CD8-positive, alpha-beta memory T cell (primary cell): ENCODE measurements at places on chromosomes 5 and 9. TPM values are rescaled to one million over a fixed set of nuclear protein-coding genes. Genes with fewer than 3 reads are reported as not detected.

- H3K36me3 ChIP-seq, result no peaks in the 10 kb centered on the region
- H3K27me3 ChIP-seq, result no peaks in the 10 kb centered on the region
- no peak for DNase-seq
- no peaks in the 10 kb centered on the region for H3K4me1 ChIP-seq
- no peak overlapping the region for H3K27ac ChIP-seq
These were observed 128.7 kb downstream of the CEP120 start for GRCh38 chr5:123294544-123294943.

DNA sequence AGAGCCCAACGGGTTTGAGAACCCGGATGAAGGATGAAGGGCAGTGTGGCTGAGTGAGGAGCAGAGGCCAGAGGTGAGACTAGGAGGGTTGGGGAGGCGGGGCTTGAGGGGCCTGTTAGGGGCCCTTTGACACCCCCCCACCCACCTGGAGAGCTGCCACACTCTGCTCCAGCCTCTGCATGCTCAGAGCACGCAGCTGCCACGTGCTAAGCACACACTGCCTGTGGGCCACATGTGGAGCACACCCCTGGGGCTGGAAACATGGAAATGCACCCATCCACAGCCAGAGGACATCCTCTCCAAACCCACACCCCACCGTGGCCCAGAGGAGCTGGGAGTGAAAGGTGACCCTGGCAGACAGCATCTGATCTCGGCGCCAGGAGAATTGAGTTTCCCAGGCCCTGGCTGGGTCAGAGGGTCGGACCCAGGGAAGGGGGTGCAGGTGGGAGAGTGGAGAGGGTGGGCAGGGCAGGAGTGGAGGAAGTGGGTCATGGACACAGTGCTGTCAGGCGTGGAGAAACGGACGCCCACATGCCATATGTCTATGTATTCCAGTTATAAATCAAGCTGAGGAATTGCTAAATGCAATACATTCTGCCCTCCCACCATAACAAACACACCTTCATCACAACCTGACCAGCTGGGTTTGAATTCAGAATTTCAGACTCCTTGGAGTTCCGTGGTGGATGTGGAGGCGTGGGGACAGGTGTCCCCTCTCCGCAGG is 5.9 kb downstream of the DNM1 start:
- no peak for DNase-seq
- no peak overlapping the region for H3K27ac ChIP-seq
- H3K27me3 ChIP-seq, result peaks cover 8% of the 10 kb centered on the region
- H3K36me3 ChIP-seq, result no peaks in the 10 kb centered on the region
- no peak overlapping the region for H3K4me3 ChIP-seq
- H3K4me1 ChIP-seq, result peaks cover 5% of the 10 kb centered on the region

GRCh38 chr9:1922026-1922425 is 93.1 kb upstream of the SMARCA2 start:
- no peaks in the 10 kb centered on the region for H3K36me3 ChIP-seq
- DNase-seq, result no peak
- H3K4me1 ChIP-seq, result no peaks in the 10 kb centered on the region
- H3K27ac ChIP-seq, result no peak overlapping the region

GRCh38 chr9:76433836-76434235 is 25.1 kb upstream of the GCNT1 start:
- H3K4me1 ChIP-seq, result no peaks in the 10 kb centered on the region
- DNase-seq, result no peak
- no peaks in the 10 kb centered on the region for H3K27me3 ChIP-seq
- H3K4me3 ChIP-seq, result no peak overlapping the region

- no peaks in the 10 kb centered on the region for H3K36me3 ChIP-seq
- no peak overlapping the region for H3K27ac ChIP-seq
- H3K4me1 ChIP-seq, result no peaks in the 10 kb centered on the region
- H3K27me3 ChIP-seq, result no peaks in the 10 kb centered on the region
These were observed 14.7 kb downstream of the C1QTNF3 start for GRCh38 chr5:34028349-34028748.

- no peak for DNase-seq
- H3K27me3 ChIP-seq, result no peaks in the 10 kb centered on the region
- H3K27ac ChIP-seq, result no peak overlapping the region
- H3K4me1 ChIP-seq, result no peaks in the 10 kb centered on the region
- H3K4me3 ChIP-seq, result no peak overlapping the region
- H3K36me3 ChIP-seq, result no peaks in the 10 kb centered on the region
These were observed 130.9 kb upstream of the TMEM161B start for GRCh38 chr5:88399561-88399960.

GRCh38 chr9:27227192-27227591 is 69.8 kb downstream of the EQTN start:
- no peak overlapping the region for H3K4me3 ChIP-seq
- no peaks in the 10 kb centered on the region for H3K4me1 ChIP-seq
- no peak for DNase-seq
- no peaks in the 10 kb centered on the region for H3K36me3 ChIP-seq
- no peaks in the 10 kb centered on the region for H3K27me3 ChIP-seq

The IFNA21 gene
- total RNA-seq, result not detected

The MACIR gene
- 9.9 TPM for total RNA-seq

The ZFP62 gene
- total RNA-seq, result 27.6 TPM

DNA sequence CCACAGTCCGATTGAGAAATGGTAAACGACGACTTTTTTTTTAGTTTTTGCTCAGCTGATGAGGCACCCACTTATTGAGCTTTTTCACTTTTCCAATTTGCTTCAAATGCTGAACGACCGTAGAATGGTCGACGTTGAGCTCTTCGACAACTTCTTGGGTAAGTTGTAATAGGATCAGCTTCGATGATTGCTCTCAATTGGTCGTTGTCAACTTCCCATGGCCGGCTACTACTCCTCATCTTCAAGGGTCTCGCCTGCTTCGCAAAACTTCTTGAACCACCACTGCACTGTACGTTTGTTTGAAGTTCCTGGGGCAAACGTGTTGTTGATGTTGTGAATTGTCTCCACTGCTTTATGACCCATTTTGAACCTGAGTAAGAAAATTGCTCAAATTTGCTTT is 35.7 kb downstream of the NSD1 start:
- H3K27me3 ChIP-seq, result no peaks in the 10 kb centered on the region
- H3K4me1 ChIP-seq, result peaks cover 8% of the 10 kb centered on the region
- no peak overlapping the region for H3K27ac ChIP-seq
- H3K36me3 ChIP-seq, result no peaks in the 10 kb centered on the region

DNA sequence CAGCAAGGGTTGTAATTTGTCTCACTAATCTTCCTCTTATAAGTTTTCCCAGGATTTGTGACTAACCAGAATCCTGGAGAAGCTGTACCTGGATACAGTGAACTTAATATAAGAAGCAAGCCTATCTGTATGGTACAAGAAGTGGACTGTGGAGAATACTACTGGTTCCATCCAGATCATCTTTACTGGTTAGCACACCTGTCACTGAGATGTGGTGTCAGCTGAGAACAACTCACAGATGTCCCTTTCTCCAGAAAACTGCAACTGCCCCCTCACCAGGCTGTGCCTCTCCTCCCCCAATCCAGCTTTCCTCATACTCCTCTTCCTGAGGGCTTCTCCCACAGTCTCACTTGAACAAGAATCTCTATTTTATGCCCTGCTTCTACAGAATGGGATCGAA is 4.9 kb downstream of the FBXO10 start:
- H3K36me3 ChIP-seq, result no peaks in the 10 kb centered on the region
- no peak overlapping the region for H3K4me3 ChIP-seq
- H3K27me3 ChIP-seq, result no peaks in the 10 kb centered on the region
- H3K27ac ChIP-seq, result no peak overlapping the region

- no peak overlapping the region for H3K4me3 ChIP-seq
- H3K27me3 ChIP-seq, result no peaks in the 10 kb centered on the region
- no peak overlapping the region for H3K27ac ChIP-seq
- no peaks in the 10 kb centered on the region for H3K36me3 ChIP-seq
These were observed 23.4 kb upstream of the GFPT2 start for GRCh38 chr5:180376511-180376910.

DNA sequence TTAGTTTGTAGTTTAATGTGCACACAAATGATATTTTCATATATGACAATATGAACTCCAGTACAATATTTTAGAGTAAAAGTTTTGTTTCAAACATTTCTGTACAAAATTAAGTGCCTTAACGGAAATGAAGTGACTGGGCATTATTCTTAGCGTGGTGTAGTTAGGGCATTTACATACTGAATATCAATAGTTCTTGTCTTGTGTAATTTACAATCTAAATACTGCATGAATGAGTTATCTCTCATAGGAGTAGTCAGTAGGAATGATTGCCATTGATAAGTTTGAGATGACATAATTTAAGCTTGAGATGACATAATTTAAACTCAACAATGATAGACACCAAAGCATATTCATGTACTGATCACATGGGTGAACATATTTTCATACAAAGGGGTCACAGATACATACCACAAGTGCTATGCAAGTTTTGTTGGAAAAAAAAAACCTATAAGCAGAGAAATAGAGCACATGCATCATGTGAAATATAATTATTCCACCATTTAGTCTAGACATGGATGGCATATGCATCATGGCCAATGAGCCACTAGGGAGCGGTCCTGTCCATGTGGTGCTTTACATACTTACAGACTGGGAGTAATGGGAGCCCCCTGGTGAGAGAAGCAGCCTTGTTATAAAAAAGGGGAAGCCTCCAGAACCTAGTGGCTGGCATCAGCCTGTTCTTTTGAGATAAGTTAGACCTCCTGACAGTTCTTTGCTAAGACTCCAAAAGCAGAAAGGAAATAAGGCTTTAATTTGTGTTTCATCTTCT is 1523.9 kb downstream of the MAT2B start:
- DNase-seq, result no peak
- no peaks in the 10 kb centered on the region for H3K27me3 ChIP-seq
- no peak overlapping the region for H3K4me3 ChIP-seq
- H3K36me3 ChIP-seq, result no peaks in the 10 kb centered on the region
- H3K4me1 ChIP-seq, result no peaks in the 10 kb centered on the region

The CDC14B gene
- total RNA-seq, result 6.3 TPM

GRCh38 chr9:35689542-35690293 is at the start of gene TPM2:
TPM2 (minus strand) TSS chr9:35689925; CDS start chr9:35689817, 108 bp downstream.
- no peak for DNase-seq
- H3K27me3 ChIP-seq, result no peaks in the 10 kb centered on the region
- H3K27ac ChIP-seq, result peak within 1 kb of the TSS; percentile 51
- no peaks in the 10 kb centered on the region for H3K36me3 ChIP-seq

DNA sequence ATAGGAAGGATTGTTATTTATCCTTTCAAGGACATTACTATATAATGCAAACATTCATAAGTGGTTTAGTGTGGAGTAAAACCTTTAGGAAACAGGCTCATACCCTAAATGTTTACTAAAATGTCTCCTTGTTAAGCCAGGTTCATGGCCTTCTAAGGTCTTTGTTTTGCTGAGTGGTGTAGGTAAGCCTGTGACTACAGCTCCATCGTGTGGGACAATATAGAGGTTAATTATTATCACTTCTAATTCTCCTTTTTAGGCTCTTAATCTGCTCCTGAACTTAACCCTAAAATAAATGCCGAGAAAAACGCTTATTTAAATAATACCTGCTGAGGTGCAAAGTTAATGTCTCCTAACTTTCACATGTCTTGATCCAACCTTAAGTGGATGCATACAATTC is 43.8 kb downstream of the SPINK5 start:
- H3K36me3 ChIP-seq, result no peaks in the 10 kb centered on the region

- no peaks in the 10 kb centered on the region for H3K27me3 ChIP-seq
- H3K27ac ChIP-seq, result no peak overlapping the region
- H3K36me3 ChIP-seq, result no peaks in the 10 kb centered on the region
- no peaks in the 10 kb centered on the region for H3K4me1 ChIP-seq
- DNase-seq, result no peak
- H3K4me3 ChIP-seq, result no peak overlapping the region
These were observed 148.3 kb downstream of the DCP2 start for GRCh38 chr5:113124914-113125313.

- H3K36me3 ChIP-seq, result no peaks in the 10 kb centered on the region
- no peak overlapping the region for H3K27ac ChIP-seq
- no peaks in the 10 kb centered on the region for H3K27me3 ChIP-seq
- H3K4me1 ChIP-seq, result peaks cover 4% of the 10 kb centered on the region
- no peak for DNase-seq
These were observed 194.9 kb downstream of the MLLT3 start for GRCh38 chr9:20427359-20427758.

GRCh38 chr9:138021251-138022056 is 143.9 kb downstream of the CACNA1B start:
- no peaks in the 10 kb centered on the region for H3K36me3 ChIP-seq
- H3K27me3 ChIP-seq, result no peaks in the 10 kb centered on the region
- H3K4me3 ChIP-seq, result no peak overlapping the region

The GLDC gene
- total RNA-seq, result 3.8 TPM

GRCh38 chr5:132489871-132490483 is 596 bp downstream of the IRF1 start:
- peak overlapping the region; percentile 96 for H3K27ac ChIP-seq
- H3K4me1 ChIP-seq, result peaks cover 80% of the 10 kb centered on the region
- no peaks in the 10 kb centered on the region for H3K27me3 ChIP-seq
- peak overlapping the region; percentile 88 for H3K4me3 ChIP-seq

The TAF11L10 gene
- total RNA-seq, result not detected

The PCDHB10 gene
- not detected for total RNA-seq

The SV2C gene
- total RNA-seq, result not detected

DNA sequence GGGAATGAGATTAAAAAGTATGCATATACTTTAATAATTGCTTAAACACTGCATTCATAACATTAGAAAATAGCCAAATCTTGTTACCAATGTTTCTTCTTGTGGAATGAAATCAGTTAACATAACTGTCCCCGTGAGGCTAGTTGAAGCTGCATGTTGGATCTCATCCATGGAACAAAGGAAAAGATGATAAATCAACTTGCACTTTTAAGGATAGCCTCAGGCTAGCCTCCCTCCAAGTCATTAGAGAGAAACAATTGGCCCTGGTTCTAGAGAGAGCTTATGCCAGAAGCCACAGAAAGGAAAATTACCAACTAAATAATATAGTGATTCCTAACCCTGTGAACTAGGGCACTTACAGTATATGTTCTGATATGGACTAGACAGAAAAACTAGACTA is 66.9 kb downstream of the GRIN3A start:
- no peak for DNase-seq
- H3K4me1 ChIP-seq, result no peaks in the 10 kb centered on the region
- H3K4me3 ChIP-seq, result no peak overlapping the region
- no peaks in the 10 kb centered on the region for H3K36me3 ChIP-seq

The TRIM36 gene
- 0.15 TPM for total RNA-seq

DNA sequence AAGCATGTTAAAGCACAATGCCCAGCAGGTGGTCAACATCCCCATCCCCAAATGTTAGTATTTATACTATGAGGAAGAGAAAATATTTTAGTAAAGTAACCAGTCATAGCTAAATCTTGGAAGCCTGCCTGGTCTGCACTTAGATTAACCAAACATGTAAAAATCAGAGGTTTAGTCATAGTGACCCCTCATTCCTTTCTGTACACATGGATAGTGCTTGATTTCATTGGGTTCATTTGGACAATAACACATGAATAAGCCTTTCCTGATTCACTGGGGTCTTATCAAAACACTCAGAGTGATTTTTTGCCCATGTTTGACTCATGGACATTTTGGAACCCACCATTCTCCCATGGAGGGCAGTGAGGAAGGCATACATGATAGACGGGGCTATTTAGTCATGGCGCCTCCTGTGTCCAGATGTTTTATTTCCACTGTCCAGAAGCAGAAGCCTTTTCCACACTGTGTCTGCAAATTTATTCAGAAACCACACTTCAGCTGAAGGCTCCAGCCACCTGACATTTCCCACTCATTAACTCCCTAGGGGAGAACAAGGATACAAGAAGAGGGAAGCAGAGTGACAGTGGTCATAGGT is 32.5 kb downstream of the OR1J1 start:
- no peak for DNase-seq
- H3K27ac ChIP-seq, result no peak overlapping the region
- no peak overlapping the region for H3K4me3 ChIP-seq
- H3K4me1 ChIP-seq, result no peaks in the 10 kb centered on the region
- H3K27me3 ChIP-seq, result no peaks in the 10 kb centered on the region

GRCh38 chr9:127884427-127884911 is 7.0 kb upstream of the AK1 start:
- no peaks in the 10 kb centered on the region for H3K4me1 ChIP-seq
- H3K27me3 ChIP-seq, result no peaks in the 10 kb centered on the region
- DNase-seq, result no peak
- no peak overlapping the region for H3K27ac ChIP-seq
- no peak overlapping the region for H3K4me3 ChIP-seq
